Stimulated activated memory B cell treated with anti-CD40 and anti-IgM and Interleukin-4, amounts not matched to agents 10 μg/mL and 1 μg/mL and 100 μg/mL, for 72 hours (primary cell): ENCODE measurements at places on chromosomes 1 and 21.
A peak's percentile ranks its signal among the peaks of the same experiment; 100 is the strongest.

DNA sequence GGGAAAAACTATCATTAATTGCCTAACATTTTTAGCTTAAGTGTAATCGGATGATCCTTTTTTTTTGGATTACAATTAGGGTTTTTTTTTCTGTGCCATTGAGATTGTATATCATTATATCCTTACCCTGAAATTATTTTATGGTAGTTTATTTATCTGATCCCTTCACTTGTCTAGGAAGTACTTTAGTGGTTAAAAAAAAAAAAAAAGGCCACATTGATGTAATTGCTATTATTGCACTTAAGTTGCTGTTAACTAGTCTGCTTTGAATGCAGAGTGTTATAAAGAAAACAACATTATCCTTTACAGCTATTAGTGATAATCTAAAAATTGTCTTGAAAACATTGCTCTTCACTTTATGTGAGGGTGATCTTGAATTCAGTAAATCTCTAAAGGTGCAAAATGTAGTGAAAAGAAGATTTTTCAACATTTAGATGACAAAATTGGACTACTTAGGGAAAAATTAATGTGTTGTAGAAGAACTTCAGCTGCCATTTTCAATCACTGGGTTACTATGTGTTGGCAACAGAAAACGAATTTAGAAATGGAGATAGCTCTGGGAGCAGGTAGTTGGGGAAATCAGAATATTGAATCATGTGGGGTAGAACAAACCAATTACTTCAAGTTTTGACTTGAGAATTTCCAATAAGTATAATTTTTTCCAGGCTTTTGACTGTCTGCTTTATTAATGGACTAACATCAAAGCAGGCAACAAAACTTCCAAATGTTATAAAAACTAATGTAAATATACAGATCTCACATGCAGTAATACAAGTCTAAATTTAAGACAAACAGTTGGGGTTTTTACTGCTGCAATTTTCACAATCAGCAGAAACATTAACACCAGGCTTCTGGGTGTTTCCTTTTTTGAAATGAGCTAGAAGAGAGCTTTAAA, 5.0 kb downstream of the ADGRL2 start:
- ATAC-seq = no peak

- no peak for ATAC-seq
Observed at GRCh38 chr1:29478151-29478791, 241.9 kb downstream of the PTPRU start.

DNA sequence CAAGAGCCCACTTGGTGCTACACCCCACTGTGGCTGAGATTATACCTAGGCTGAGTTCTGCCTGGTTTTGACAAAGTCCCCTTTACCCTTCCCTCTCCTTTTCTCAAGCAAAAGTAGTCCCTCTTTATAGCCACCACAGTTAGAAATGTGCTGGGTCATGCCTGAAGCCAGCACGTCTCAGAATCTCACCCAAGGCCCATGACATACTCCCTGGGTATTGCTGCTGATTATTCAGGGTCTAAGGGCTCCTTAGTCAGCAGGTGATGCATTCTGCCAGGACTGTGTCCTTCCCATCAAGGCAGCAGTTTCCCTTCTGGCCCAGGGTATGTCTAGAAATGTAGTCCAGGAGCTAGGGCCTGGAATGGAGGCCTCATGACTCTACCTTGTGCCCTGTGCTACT, 67.3 kb upstream of the COX20 start:
- ATAC-seq = no peak

GRCh38 chr1:70211541-70211940, 6.2 kb upstream of the LRRC40 start:
- ATAC-seq = no peak

DNA sequence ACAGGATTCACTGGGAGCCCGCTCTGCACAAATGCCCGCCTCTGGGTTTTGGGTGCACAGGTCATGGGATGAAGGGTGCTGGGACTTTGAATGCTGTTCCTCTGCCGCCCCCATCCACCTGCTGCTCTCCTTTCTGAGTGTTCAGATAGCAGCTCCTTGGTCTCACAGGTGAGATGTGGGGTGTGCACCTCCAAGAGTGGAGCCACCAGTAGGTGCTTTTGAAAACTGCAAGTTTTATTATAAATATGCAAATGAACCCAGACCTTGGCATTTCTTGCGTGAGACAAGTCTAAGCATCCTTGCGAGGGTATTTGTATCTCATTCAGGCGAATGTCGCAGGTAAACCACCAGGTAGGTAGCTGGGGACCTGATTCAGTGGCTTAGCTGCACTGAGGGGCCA, 30.2 kb downstream of the OBSCN start:
- no peak for ATAC-seq

DNA sequence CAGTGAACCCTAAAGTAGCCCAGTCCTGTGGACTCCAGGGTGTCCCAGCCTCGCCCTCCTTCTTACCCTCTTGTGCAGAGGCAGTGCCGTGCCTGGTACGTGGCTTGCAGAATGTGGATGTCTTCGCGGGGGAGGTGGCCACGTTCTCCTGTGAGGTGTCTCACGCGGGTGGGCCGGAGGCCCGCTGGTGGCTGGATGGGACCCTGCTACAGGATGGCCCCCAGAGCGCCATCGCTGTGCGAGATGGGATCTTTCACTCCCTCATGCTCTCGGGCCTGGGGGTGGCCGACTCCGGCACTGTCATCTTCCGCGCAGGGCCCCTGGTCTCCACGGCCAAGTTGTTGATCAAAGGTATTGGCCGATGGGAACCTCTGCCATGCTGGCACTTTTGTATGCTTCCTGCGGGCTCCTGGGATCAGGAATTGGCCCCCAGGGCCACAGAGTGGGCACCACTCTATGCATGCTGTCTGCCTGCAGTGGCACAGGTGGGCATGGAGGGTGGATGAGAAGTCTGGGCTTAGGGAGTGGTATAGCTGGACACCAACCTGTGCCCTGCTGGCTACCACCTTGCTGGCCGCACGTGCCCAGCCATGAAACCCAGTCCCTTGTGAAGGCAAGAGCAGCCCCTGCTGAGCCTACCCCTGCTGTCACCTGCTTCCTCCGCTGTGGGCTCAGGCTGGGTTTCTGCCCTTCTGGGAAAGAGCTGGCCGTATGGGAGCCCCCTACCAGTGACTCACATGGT, 92.9 kb downstream of the TRIM11 start:
- ATAC-seq = no peak

GRCh38 chr21:45320261-45321025, 32.7 kb upstream of the POFUT2 start:
- ATAC-seq = no peak

DNA sequence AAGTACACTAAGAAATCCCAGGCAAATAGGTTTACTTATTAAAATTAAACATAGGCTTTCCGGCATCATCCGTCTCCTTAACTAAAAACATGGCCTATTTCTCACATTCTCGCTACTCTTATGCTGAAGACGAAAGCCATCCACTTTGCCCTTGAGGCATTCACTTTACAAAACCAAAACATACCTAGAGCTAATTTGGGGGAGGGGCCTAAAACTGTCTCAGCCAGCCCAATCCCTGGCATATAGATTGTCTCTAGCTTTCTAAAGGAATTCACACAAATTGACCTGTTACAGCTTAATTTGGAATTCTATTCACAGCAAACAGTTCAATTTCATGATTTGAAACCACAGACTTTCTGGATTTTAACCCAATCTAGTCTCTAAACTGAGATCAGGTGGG, 34.8 kb downstream of the SLC35D1 start:
- no peak for ATAC-seq

GRCh38 chr1:182211386-182211785, 149.9 kb upstream of the ZNF648 start:
- no peak for ATAC-seq

- ATAC-seq = no peak
Observed at GRCh38 chr1:4510276-4510691, 144.1 kb upstream of the AJAP1 start.

DNA sequence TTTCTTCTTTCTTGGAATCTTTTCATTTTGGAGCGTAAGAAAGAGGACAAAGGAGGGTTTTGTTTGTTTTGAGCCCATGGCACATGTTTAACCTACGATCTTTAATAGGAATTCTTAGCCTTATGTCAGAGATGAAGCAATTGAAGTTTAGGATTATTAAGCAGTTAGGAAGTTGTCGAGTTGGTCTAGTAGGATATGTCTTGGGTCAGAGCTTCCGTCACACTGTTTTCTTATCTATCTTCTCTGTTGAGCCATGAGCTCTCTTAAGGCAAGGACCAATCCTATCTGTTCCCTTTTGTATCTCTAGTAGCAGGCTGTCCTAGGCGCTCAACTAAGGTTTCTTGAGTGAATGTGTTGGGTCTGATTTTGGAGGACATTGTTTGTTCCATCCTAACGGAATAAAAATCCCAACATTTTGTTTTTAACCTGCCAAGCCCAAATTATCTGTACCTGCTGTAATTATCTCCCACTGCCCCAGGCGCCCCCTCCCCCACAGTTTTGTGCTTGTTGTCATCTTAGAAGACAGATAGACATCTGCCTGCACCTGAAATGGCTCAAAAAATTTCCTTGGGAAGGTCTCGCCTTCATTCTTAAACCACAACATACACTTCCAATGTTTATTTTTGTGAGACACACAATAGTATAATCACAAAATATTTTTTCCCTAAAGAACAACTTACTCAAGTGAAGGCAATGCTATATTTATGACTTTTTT, 95.3 kb upstream of the GADD45A start:
- ATAC-seq = no peak

GRCh38 chr1:112614460-112615065, 4.4 kb downstream of the ST7L start:
- no peak for ATAC-seq

GRCh38 chr1:222529916-222530315, 18.0 kb downstream of the HHIPL2 start:
- no peak for ATAC-seq

DNA sequence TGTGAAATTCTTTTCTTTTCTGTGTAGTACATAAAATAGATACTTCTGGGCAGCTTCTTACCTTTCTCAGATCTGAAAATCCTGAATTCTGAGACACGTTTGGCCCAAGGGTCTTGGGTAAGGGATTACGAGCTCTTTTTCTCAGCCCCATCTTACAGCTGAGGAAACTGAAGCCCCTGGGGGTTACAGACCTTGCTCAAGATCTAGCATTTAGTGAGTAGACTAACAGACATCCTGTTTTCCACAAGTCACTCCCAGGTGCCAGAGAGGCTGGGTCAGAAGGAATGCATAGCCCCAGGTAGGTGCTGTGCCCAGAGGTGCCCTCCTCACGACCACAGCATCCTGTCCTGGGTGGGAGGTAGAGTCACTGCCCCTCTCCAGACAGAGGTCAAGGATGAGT, 13.2 kb upstream of the CREG1 start:
- ATAC-seq = no peak

DNA sequence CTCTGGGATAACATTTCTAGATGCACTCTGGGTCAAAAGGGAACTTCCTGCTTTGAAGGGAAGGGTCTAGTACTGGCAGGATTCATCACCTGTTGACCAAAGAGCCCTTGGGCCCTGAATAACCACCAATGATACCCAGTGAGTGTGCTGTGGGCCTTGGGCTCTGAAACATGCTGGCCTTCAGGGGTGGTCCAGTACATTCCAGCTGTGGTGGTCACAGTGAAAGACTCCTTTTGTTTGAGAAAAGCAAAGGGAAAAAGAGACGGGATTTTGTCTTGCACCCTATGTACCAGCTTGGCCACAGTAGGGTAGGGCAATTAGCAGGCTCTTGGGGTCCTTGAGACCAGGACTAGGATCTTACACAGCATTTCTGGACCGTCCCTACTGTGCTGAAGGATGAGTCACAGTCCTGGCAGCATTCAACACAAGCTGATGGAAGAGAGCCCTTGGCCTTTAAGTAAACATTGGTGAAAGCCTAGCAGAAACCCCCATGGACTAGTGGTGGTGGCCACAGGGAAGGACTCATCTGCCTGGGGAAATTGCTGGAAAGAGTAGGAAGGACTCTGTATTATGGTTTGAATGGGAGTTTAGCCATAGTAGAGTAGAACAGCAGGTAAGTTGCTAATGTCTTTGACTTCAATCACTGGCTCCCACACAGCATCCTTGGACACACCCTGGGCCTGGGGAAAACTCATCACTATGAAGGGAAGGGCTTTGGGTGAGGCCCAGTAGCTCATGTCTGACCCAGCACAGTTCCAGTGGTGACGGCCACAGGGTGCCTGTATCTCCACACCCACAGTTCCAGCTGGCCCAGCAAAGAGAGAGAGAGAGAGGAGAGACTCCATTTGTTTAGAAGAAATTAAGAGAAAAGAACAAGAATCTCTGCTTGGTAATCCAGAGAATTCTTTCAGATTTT, 87.5 kb downstream of the COL24A1 start:
- ATAC-seq = no peak

GRCh38 chr1:206839857-206840256, 25.6 kb upstream of the IL20 start:
- no peak for ATAC-seq

DNA sequence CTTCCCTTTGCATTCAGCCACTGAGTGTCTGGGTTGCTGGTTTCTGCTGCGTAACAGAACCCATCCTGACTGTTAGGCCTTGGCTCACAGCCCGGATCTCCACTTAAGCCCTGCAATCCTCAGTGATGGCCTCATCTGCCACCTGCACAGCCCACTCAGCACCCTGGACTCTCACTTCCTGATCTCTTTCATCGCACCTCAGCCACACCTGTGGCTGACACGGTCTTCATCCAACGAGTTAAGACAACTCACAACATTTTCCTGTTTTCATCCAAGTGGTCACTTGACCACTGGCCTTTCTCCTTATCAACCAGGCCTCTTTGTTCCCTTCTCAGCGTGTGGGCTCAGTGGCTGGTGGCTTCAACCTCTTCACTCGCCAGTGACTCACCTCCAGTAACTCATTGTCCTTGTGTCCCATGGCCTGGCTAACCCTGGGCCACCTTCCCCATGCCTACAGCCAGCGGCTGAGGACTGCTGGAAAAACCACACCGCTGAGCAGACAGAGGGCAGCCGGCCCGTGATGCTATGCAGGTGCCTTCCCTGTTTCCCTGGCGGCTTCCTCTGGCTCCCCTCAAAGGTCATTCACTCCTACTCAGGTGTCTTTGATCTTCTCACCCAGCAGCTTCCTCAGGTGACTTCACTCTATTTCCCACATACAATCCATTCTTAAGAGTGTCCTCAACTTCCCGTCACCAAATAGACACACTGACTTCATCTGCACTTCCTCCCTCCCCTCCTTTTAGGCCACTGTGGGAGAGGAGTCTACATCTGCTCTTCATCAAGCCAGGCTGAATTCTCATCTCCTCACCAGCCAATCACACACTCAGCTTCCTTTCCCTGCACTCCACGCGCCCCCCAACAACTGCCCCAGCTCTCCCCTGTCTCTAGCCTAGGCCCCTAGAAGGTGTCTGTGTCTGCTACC, 19.9 kb upstream of the EDN2 start:
- peak; percentile 45 for ATAC-seq

- ATAC-seq = peak; percentile 74
Observed at GRCh38 chr1:213987927-213988506, at the start of gene PROX1. TSS of gene PROX1 (plus strand) at chr1:213987973. CDS start at chr1:213996536, 8,563 bp downstream.

- ATAC-seq = no peak
Observed at GRCh38 chr1:185880330-185880729, 146.1 kb downstream of the HMCN1 start.

GRCh38 chr1:165525708-165526107, 18.1 kb upstream of the LRRC52 start:
- no peak for ATAC-seq

GRCh38 chr1:214440219-214440965, 111.0 kb downstream of the PTPN14 start:
- no peak for ATAC-seq

GRCh38 chr21:43681650-43682049, 22.3 kb downstream of the RRP1B start:
- ATAC-seq = no peak
